Activated CD4-positive, CD25-positive, alpha-beta regulatory T cell (primary cell): ENCODE measurements at places on chromosomes 16 and 17.

GRCh38 chr16:85798283-85798776 is 1.0 kb downstream of the EMC8 start:
- no peak for DNase-seq

- peak; percentile 15 for DNase-seq
Measured at GRCh38 chr17:80261159-80261894, 675 bp downstream of the RNF213 start.

DNA sequence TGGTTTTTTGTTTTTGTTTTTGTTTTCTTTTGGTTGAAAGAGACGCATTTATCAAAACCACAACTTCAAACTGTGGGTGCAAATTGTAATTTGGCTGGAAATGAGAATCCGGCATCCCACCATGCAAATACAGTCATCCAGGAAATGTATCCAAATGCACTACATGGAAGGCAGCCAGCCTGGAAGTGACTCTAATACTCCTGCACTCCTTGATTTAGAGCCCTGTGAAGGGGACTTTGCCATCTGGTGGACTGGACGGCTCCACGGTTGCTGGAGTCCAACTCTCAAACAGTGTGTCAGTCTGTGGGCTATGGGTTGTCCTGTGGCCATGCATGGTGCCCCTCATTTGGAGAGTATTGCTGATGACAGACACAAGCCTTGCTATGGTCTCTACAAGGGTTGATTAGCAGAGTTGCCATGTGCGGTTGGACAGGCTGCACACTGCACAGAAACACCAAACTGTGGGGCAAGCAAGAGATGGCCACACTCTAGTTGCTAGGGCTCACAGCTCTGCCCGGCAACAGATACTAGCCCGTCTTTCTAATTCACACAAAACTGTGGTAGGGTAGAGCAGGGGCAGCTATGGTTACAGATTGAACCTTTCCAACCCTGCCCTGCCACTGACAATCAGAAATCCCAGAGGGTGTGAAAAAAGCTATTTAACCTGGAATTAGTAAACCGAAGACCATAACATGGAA is 62.4 kb downstream of the VAT1L start:
- no peak for DNase-seq

DNA sequence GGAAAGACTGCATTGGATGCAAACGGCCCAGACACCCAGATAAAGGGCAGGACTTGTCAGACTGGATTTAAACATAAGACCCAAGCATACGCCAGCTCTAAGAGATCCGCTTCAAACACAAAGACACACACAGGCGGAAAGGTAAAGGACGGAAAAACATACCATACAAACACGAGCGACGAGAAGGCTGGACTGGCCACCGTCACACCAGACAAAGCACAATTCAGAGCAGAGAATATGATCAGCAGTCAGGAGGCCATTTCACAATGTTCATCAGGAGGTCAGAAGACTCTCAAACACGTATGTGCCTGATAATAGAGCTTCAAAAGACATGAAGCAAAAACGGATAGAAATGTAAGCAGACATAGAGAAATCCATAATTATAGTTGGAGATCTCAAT is 84.9 kb upstream of the GNG13 start:
- no peak for DNase-seq

GRCh38 chr17:3592216-3592860 is 16.9 kb downstream of the TRPV1 start:
- DNase-seq = no peak

- no peak for DNase-seq
Measured at GRCh38 chr16:56604966-56605365, 3.4 kb upstream of the MT2A start.
